ENCODE measurements at places on chromosomes 4 and X.

GRCh38 chr4:37757761-37758160, 68.7 kb upstream of the PGM2 start:
- no peak for DNase-seq

DNA sequence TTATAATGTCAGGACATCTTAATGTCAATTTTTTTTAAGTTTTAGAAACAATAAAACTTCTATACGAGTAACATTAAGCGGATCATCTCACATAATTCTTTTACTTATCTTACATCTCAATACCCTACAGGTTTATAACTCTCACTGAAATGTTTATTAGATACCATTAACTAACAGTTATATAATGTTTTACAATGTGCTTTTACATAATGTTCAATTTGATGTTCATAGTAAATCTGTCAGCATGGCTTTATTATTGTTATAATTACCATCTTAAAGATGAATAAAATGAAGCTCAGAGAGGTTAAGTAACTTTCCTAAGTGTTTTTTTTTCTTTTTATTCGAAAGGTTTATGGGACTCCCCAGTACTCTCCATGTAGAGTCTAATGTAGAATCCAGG, 33.9 kb upstream of the WDFY3 start:
- no peak for DNase-seq

DNA sequence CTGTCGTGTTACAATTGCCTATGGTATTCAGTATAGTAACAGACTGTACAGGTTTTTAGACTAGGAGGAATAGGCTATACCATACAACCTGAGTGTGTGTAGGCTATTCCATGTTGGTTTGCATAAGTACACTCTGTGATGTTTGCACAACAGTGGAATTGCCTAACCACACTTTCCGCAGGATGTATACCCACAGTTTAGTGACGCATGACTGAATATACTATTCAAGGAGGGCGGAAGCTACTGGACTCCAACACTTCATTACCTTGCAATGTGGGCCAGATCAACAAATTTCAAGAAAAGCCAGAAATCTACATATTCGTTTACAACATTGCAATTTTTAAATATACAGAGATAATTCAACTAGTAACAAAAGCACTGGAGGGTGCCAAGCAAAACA, 317.2 kb downstream of the PDGFC start:
- DNase-seq, result no peak

GRCh38 chr4:99808260-99808857, 8.3 kb upstream of the DAPP1 start:
- peak; percentile 2 for DNase-seq

DNA sequence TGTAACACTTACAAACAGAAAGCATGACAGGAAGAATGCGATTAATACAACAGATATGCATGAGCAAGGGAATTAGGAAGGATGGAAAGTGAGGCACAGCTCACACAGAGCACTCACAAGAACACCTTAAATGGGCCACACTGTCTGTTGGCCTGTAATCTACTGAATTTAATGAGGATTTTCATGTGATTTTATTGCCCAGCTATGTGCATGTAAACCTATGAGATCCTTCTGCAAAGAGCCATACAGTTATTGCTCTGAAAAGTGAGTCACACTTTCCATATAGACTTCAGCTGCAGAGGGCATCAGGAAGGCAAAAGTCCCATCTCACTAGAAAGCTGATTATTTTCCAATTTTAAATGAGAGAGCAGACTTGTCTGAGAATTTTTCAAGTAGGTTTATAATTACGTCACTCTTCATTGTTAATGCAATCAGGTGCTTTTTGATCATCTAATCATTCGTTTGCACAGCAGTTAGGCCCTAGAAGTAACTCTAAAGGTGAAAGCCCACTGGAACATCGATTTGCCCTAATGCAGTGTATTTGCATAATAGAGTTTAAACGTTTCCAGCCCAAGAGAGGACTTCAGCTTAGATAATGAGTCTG, 832.7 kb upstream of the INTU start:
- DNase-seq, result no peak

- peak; percentile 39 for DNase-seq
Measured at GRCh38 chrX:13194291-13195103, 125.4 kb downstream of the ATXN3L start.

GRCh38 chr4:26086621-26087441, 172.8 kb downstream of the SMIM20 start:
- DNase-seq, result no peak

GRCh38 chr4:21209860-21210259, 509.6 kb downstream of the PACRGL start:
- DNase-seq, result no peak

GRCh38 chr4:41213625-41214135, 662 bp downstream of the APBB2 start:
- no peak for DNase-seq

GRCh38 chr4:38866973-38867477, 581 bp upstream of the FAM114A1 start:
- DNase-seq, result no peak

- no peak for DNase-seq
Measured at GRCh38 chr4:25803720-25804225, 59.0 kb downstream of the SEL1L3 start.

DNA sequence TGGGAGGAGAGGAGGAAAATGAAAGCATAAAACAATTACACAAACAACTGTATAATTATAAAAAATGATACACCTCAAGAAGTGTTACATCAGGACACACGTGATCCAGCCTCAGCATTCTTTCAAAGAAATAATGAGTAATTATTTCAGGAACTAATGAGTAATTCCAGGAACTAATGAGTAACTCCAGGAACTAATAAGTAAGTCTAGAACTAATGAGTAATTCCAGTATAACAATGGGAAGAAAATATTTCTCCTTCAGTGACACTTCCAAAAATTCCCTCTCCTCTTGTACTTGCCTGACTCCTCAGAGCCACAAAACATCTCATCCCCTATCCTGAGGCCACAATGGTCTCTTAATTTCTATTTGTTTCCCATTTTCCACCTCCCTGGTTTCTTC, 63.5 kb upstream of the COL25A1 start:
- no peak for DNase-seq

GRCh38 chr4:163878336-163879121, 384.0 kb downstream of the TMA16 start:
- no peak for DNase-seq

- no peak for DNase-seq
Measured at GRCh38 chrX:45138525-45138924, 62.2 kb downstream of the DIPK2B start.

DNA sequence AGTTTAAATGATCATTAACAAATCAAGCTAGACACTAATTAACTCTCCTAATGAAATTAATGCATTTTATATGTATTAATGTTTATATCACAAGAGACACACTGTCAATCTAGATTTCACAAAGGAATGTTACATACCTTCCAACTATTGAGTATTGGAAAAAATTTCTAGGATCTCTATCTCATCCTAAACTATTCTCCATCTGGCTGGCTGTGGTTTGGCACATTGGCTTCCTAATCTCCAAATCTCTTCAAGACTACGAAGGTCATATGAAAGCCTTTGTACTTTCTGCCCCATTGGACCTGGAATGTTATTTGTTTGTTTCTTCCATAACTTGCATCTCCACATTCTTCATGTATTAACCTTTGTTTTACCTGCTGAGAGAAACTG, 1160.0 kb downstream of the ADGRL3 start:
- no peak for DNase-seq

DNA sequence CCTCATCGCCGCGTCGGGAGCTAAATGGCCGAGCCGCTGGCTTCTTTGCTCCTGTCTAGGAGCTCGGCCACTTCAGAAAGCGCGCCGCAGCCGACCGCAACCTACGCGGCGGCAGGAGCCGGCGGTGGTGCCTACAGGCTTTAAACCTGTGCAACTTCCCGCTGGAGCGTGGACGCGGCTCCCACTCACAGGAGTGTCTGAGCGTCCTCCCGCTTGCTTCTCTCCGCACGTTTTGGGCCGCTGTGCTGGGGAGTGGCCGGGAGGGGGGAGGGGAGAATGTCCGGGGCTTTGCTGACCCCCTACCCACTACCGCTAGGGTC, 1.0 kb downstream of the NHSL2 start:
- no peak for DNase-seq

- DNase-seq, result no peak
Measured at GRCh38 chrX:110316351-110317060, 1.4 kb downstream of the AMMECR1 start.

DNA sequence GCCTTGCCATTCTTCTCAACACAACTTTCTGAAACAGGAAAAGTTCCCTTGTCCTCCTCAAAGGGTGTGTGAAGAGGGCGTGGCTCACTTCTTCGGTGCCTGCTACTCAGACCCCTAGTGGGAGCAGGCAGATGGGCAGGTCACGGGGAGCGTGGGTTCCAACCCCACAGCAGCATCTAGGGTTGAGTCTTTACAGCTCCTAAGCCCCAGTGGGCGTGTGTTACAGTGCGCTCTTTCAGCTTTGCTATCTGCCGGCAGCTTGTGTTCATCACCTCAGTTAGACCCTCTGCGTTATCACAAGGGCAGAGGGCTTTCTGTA, 57.5 kb upstream of the KLF3 start:
- no peak for DNase-seq

DNA sequence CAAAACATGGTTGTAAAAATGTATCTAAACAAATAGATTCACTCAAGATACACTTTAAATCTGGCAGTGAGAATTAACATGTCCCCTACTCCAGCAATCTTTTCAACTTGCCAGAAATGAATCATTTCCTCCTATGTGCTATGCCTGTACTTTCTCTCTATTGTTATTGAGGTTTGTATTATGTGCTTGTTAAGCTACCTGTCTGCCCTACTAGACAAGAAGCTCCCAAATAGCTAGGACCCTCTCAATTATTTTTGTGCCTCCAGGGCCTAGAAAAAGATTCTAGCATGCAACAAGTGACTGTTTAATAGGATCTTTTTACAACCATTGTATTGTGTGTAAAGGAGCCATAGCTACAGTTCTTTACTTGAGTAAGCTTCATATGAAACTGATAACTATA, 3.5 kb upstream of the SAP30 start:
- DNase-seq, result no peak

DNA sequence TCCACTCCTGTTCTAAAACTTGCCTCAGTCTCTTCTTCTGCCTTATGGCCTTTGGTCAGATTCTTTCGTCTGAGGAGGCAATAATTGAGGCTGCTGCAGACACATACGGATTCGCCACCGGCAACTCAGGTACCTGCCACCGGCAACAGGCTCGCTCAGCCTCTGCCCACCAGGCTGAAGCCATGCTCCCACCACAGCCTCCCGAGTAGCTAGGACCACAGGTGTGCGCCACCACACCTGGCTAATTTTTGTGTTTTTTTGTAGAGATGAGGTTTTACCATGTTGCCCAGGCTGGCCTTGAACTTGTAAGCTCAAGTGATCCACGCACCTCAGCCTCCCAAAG, 26.6 kb downstream of the TNIP2 start:
- no peak for DNase-seq

GRCh38 chrX:48696909-48697727, 584 bp downstream of the SUV39H1 start:
- DNase-seq, result peak; percentile 6

DNA sequence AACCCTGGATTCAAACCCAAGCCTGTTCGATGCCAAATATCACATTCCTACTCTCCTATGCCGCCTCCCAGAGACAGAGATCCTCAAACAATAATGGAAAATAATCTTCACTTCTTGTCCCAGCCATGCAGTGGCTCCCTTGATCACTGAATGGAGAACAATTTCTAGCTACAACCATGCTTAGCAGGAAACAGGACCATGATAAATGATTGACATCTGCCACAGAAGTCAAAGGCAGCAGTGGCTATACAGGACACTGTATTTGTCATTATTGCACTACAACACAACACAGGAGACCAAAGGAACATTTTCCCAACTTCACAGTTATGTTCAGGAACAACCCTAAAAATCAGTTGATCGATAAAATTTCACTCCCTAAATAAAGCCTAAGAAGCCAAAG, 243.3 kb upstream of the SLC7A11 start:
- no peak for DNase-seq

DNA sequence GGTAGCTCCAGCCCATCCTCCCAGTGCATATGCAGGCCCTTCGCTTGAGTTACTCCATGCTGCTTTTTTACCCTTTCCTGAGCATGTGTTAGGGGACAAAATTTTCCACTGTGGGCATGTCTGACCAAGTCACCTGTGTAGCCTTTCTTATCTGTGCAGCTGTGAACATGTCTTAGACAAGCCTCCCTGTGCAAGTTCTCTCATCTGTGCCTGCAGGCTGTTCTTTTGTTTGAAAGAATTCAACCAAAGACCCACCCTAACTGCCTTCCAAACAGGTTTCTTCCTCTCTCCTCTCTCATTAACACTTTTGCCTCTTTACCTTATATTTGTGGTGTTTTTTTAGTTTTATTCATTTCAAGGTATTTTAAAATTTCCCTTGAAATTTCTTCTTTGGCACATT, 53.2 kb upstream of the SPIN4 start:
- no peak for DNase-seq

- DNase-seq, result no peak
Measured at GRCh38 chr4:113169368-113169767, 119.9 kb downstream of the ANK2 start.

- DNase-seq, result no peak
Measured at GRCh38 chr4:113725963-113726362, 35.6 kb downstream of the CAMK2D start.

- DNase-seq, result no peak
Measured at GRCh38 chr4:159592898-159593556, 490.1 kb downstream of the RAPGEF2 start.

DNA sequence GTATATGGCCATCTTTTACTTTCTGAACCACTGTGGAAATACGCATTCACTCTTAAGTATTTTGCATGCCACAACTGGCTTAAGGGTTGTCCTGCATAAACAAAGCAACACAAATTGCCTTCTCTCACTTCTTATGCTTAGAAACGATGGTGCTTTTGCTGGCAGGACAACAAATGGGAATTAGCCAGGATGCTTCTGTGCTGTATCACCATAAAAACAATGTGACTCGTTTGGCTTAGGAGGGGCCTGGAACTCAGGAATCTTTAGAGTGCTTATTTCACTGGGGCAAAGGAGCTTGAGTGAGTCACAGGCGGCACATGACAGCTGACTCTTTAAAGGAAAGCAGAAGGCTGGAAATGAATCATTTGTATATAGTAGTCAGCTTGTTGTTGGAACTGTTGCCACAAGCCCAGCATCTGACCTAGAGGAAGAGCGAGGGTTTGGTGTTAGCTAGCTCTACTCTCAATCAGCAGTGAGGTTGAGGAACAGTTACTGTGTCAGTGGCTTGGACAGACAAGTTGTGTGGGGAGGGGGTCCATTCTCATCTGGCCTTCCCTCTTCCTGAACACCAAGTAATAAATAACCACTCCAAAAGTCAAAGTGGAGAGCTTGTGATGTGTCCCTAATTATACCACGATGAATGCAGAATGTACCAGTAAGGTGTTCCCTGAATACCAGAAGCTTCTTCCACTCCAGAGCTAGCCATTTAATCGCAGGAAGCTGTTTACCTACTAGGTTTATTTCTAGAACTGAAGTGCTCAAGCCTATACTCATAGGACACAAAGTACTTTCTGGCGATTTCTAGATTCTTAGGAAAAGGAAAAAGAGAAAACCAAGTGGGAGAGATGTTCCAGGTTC, 293.1 kb downstream of the CAMK2D start:
- no peak for DNase-seq

Data from NCI-H2029 treated with DMSO at 0.1 percent for 48 hours (cell line).